ENCODE measurements at places on chromosomes 4 and X. TPM values are rescaled to one million over a fixed set of nuclear protein-coding genes. Genes with fewer than 3 reads are reported as not detected.

DNA sequence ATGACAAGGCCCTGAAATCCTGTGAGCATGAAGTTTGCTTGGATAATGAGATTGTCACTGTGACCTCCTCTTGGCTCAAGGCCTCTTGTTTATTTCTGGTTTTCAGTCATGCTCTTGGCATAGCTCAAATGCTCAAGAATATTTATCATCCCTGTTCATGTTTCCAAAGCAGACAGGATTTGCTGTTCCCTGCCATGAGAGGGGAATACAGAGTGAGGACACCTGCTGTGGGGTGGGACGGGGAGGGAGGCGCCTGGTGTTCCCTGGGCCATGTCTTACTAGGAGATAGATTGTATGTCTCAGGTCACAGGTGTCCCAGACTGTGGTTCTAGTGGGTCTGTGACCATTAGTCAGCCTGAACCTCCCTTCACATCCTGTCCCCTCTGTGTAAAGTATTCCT lies 34.9 kb upstream of the SH3RF1 start:
- H3K27ac ChIP-seq: no peak overlapping the region
- no peak overlapping the region for H3K4me3 ChIP-seq
- no peaks in the 10 kb centered on the region for H3K27me3 ChIP-seq
- peak; percentile 19 for DNase-seq
- H3K36me3 ChIP-seq: no peaks in the 10 kb centered on the region
- peaks cover 2% of the 10 kb centered on the region for H3K4me1 ChIP-seq

- H3K27me3 ChIP-seq: peaks cover 17% of the 10 kb centered on the region
- no peaks in the 10 kb centered on the region for H3K36me3 ChIP-seq
- H3K4me3 ChIP-seq: peak overlapping the region; percentile 52
- peak; percentile 72 for DNase-seq
Measured at GRCh38 chr4:1010395-1011021, 918 bp upstream of the FGFRL1 start.

- H3K27ac ChIP-seq: no peak overlapping the region
- no peaks in the 10 kb centered on the region for H3K27me3 ChIP-seq
- no peak for DNase-seq
- H3K36me3 ChIP-seq: no peaks in the 10 kb centered on the region
- no peak overlapping the region for H3K4me3 ChIP-seq
Measured at GRCh38 chrX:78946178-78946931, 1.2 kb downstream of the P2RY10 start.

DNA sequence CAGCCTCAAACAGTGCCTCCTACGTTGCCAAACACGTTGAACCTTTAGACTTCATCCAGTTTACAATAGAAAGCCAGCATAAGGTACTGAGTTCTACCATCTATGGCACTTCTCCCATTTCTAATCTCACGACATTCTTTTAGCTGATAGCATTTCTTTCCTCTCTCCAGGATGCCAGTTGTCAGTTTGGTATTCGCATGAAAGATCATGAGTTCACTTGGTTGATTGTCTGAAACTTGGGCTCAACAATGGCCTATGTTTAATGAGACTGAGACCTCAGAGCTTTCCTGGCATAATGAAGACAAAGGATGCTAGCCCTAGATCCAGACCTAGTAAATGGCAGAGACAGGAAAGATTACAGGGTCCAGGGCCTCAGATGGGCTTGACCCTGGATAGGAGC lies 69.2 kb upstream of the SPRY1 start:
- H3K27me3 ChIP-seq: no peaks in the 10 kb centered on the region
- H3K27ac ChIP-seq: no peak overlapping the region
- DNase-seq: no peak
- H3K4me1 ChIP-seq: no peaks in the 10 kb centered on the region

DNA sequence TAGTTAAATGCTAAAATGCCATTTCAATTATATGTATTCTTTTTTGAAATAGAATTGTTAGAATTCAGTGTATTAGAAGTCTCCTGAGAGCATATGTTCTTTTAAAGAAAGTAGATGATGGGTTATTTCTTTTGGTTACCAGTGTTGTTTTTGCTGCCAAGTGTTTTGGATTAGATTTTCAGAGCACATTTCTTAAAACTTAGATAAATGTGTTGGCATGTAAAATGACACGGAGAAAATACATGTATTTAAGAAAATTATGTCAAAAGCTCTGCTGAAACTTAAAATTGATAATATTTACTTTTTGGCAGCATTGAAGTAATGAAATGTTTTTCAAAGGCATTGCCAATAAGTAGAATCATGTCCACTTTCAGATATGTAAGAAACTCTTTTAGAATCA lies 379.7 kb downstream of the ADGRL3 start:
- DNase-seq: no peak
- no peaks in the 10 kb centered on the region for H3K4me1 ChIP-seq
- H3K27ac ChIP-seq: no peak overlapping the region
- no peaks in the 10 kb centered on the region for H3K36me3 ChIP-seq

GRCh38 chrX:153640736-153641575 lies 6.0 kb upstream of the DUSP9 start:
- no peak overlapping the region for H3K27ac ChIP-seq
- no peak overlapping the region for H3K4me3 ChIP-seq
- no peak for DNase-seq
- H3K36me3 ChIP-seq: no peaks in the 10 kb centered on the region

DNA sequence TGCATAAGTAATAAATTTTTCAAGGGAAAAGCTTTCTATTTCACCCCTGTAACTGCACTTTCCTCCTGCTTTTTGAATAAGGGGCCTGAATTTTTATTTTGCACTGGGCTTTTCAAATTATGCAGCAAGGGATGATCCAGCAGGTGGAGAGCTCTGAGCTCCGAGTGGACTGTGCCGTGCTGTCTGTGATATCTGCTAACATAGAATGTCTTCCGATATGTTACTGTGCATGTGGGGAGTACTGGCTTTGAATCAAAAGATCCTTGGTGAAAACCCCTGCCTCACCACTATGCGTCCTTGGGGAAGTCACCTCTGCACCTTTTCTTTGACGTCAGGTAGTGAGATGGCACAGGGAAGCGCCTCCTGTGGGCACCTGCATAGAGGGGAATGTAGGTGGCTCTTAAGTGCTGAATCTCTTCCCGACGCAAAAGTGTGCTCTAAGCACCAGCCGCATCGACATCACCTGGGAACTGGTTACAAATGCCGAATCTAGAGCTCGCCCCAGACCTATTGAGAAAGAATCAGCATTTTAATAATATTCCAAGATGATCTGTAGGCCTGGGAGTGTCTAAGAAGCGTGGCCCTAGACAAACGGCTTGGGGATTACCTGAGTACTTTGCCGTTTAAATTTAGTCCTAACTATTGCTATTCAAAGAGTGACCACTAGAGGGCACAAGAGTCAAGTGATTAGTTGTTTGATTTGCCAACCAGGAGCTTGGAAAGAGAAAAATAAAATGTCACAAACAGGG lies 19.2 kb upstream of the WFS1 start:
- H3K27me3 ChIP-seq: no peaks in the 10 kb centered on the region
- H3K4me1 ChIP-seq: no peaks in the 10 kb centered on the region
- H3K36me3 ChIP-seq: no peaks in the 10 kb centered on the region

- peaks cover 8% of the 10 kb centered on the region for H3K4me1 ChIP-seq
- H3K27me3 ChIP-seq: no peaks in the 10 kb centered on the region
- H3K36me3 ChIP-seq: no peaks in the 10 kb centered on the region
Measured at GRCh38 chr4:3291969-3292570, 751 bp upstream of the RGS12 start.

GRCh38 chr4:37246891-37247290 lies 2.3 kb downstream of the NWD2 start:
- H3K27ac ChIP-seq: no peak overlapping the region
- H3K4me1 ChIP-seq: no peaks in the 10 kb centered on the region
- H3K27me3 ChIP-seq: no peaks in the 10 kb centered on the region
- H3K36me3 ChIP-seq: no peaks in the 10 kb centered on the region
- H3K4me3 ChIP-seq: no peak overlapping the region

DNA sequence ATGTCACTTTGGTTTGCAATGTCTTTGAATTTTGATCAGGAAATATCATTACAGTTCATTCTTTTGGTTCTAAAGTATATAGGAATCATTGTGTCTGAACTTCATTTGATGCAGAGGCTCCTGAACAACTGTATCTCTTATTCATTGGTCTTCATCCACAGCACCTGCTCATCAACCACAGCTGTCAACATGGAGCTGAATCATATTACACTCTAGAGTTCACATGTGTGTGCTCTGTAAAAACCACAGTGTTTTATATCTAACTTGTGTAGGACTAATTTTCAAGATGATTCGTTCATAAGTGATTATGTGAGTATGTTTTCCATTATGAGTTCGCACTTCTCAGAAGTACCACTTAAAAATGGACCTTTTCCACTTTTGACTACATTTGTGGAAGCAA lies 643.3 kb upstream of the FAM241A start:
- H3K36me3 ChIP-seq: no peaks in the 10 kb centered on the region
- no peak overlapping the region for H3K4me3 ChIP-seq
- H3K27ac ChIP-seq: no peak overlapping the region
- H3K4me1 ChIP-seq: no peaks in the 10 kb centered on the region

- no peak for DNase-seq
- H3K27ac ChIP-seq: no peak overlapping the region
- H3K4me3 ChIP-seq: no peak overlapping the region
- no peaks in the 10 kb centered on the region for H3K27me3 ChIP-seq
- no peaks in the 10 kb centered on the region for H3K36me3 ChIP-seq
Measured at GRCh38 chr4:69832326-69833030, 27.5 kb downstream of the SULT1E1 start.

GRCh38 chrX:95860127-95860526 lies 824.5 kb upstream of the DIAPH2 start:
- no peak for DNase-seq
- H3K27me3 ChIP-seq: no peaks in the 10 kb centered on the region
- H3K4me3 ChIP-seq: no peak overlapping the region

Gene ATP1B4
- total RNA-seq: not detected

Gene XAGE2
- total RNA-seq: not detected

Gene PNMA3
- 0.26 TPM for total RNA-seq

Gene XPNPEP2
- total RNA-seq: 1.5 TPM

Gene MXRA5
- 40.3 TPM for total RNA-seq
